Effector CD4-positive, alpha-beta T cell (primary cell): ENCODE measurements at places on chromosomes 4 and X.

DNA sequence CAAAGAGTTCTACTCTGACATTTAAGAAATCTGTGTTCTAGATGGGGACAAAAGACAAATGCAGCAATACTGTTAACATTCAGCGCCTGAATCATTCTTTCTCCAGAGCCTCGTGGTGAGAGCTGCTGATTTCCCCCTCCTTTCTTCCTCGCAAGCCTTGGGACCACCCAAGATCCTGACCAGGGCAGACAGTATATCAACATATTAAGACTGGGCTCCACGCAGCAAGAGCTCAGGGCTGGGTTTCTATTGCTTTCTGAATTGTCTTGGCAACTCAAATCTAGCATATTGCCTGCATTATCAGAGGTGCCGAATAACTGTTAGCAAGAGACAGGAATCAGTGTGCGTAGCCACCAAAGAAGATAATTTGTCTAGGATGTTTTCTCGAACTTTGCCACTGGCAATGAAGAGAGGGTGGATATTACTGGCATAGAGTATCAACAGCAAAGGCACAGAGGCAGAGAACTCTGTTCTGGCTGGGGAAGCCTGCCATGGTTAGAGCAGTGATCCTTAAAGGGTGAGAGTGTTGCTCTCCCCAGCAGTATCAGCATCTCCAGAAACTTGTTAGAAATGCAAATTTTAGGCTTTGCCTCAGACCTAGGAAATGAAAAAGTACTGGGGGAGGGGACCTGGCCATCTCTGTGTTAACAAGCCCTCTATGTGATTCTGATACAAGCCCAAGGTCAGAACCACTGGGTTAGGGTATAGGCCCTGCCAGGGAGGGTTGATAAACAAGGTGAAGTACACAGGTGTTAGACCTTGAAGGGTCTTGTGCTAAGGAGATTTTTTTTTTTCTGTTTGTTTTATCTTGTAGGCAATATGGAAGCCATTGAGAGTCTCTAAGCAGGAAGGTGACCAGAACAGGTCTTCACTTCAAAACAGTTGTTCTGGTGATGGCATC is 46.2 kb upstream of the MID1IP1 start:
- DNase-seq, result no peak

DNA sequence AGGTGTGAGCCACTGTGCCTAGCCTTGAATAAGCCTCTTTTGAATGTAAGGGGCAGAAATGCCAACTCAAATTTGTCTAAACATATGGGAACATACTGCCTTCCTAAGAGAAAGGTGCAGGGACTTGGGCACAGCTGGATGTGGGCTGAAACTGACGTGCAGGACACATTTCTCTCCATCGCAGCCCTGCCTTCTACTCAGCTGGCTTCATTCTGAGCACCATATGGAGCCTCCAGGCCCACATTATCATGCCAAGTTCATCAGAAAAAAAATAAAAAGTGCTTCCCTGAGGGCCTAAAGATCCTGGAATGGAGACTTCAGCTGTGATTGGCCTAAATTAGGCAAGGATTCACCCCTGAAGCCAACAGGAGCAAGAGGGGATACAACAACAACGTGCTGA is 386.2 kb downstream of the RAB28 start:
- no peak for DNase-seq

GRCh38 chr4:162837679-162838078 is 329.0 kb downstream of the NAF1 start:
- DNase-seq, result no peak

DNA sequence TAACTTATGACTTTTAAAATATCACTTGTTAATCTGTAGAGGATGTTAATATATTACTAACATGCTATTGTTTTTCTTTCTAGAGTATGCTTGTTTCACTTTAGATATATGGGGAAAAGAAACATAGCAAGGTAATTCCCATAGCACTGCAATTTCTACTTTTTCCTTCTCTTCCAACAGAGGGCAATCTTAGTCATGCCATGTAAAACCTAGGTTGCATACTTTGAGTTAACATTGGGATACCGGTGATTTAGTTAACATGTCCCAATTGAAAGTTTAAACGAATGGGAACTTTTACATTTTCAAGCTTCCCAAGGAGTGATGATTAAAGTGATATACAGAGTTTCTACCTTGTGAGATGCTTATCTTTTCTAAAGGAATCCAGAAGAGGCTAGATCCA is 89.4 kb upstream of the IL13RA1 start:
- DNase-seq, result no peak
